COR-L47 (cell line): ENCODE measurements at places on chromosomes 13 and 19.

- peak; percentile 17 for DNase-seq
These were observed 1029.6 kb downstream of the PCDH9 start for GRCh38 chr13:66200555-66200954.

DNA sequence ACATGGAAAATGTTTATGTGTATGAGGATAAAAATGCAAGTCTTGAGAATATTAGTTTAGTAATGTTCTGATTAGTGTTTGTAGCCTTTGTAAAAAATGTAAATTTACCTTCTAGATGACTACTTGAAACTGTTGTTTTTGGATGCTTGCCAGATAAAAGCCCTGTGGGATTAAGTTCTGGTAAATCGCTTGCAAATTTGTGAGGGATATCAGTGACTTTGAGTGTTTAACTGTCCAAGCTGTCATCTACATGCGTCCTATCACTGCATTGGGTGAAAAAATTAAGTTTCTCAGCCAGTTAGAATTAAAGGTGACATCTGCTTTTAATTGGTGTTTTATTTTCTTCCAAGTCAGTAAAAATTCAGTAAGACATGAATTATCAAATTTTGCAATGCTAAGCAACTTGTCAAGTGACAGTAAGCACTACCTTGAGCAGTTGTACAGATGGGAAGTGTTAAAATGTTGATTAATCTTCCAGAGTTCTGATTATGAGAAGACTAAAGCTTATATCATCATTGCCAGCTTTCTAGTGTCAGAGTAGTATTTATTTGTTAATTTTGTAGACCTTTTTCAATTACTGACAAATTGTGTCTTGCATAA is 88.0 kb downstream of the PCCA start:
- DNase-seq, result peak; percentile 16

DNA sequence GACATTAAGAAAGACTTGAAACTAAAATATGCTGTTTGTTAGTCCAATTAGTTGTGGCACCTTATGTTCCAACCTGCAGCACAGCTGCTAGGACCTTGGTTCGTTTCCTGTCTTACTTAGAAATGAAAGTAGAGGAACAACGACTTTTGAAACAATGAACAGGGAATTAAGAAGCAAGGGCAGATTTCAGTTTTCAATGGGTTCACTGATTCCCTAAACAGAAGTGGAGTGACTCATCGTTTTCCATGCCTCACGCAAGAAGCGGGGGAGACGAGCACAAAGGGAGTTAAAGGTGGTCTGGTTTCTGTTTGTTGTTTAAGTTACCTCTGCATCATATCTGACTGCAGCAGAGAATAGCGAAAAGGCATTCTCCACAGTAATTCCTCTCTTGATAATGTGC is 44.8 kb downstream of the PHF11 start:
- no peak for DNase-seq

DNA sequence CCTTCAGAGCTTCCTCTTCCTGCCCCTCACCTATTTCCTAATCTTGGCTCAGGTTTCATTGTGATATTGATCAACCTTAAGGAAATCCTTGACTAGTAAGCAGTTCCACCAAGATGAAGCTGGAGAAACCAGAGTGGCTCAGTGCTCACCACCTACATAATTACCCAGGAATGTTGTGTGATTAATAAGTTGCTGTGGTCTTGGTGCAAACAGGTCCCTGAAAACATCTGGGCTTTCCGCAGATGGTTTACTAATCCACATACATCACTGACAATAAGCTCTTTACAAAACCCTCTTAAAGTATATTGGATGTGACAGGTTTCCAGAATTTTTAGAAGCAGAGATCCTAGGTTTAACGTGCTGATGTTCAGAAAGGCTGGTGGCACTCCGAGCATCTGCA is 8.6 kb upstream of the SERP2 start:
- DNase-seq, result no peak

GRCh38 chr19:45100201-45100600 is 7.2 kb downstream of the PPP1R37 start:
- no peak for DNase-seq

GRCh38 chr13:33692531-33692930 is 125.4 kb upstream of the RFC3 start:
- no peak for DNase-seq

DNA sequence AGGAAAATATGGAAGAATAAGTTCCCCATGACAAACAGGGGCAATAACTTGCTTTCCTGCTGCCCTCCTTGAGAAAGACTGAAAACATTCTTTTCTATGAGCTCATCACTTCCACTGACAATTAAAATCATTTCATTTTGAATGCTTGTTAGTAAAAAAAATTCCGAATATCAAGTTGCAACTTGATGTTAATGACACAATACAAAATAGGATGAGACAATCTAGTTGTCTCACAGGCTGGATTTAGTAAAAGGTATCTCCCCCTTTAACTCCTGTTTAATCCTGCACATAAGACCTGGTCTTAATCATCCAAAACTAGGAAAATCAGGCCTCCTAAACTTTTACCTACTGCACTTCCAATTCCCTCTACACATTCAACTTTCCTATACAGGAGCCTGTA is 24.7 kb downstream of the IRS2 start:
- DNase-seq, result no peak

DNA sequence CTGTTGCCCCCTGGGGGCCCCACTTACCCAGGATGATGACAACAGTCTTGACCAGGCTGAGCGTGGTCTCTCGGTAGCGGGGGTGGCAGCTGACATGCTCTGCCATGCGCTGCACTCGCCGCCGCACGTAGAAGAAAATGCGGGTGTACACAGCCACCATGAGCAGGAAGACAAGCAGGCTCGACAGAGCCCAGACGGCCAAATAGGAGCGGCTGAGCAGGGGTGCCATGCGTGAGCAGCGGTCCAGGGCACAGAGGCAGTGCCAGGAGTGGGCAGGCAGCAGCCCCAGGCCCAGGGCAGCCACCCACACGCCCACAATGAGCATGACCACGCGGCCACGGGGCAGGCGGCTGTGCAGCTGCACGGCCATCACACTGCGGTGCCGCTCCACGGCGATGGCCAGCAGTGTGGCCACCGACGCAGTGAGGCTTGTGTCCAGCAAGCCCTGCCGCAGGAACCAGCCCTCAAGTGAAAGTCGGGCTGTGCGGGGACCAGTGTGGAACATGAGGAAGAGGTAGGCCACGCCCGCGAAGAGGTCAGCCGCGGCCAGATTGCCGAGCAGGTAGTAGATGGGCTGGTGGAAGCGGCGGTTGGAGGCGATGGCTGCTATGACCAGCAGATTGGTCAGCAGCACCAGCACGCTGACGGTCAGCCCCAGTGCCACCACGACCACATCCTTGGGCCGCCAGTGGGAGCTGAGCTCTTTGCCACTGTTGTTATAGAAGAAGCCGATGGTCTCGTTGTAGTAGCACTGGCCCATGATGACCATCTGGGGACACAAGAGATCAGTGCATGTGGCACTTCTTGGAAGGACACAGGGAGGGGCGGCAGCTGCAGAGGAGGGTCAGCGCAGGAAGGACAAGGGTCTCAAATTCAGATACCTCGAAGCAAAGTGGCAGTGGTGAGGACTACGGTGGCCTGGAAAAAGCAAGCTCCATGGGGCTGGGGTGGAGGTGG is 1.2 kb downstream of the LPAR2 start:
- DNase-seq, result no peak
